ENCODE measurements at places on chromosomes 5 and 9. TPM values are rescaled to one million over a fixed set of nuclear protein-coding genes. Genes with fewer than 3 reads are reported as not detected.

UBE2QL1 gene
- total RNA-seq, result not detected

LCN12 gene
- 1.9 TPM for total RNA-seq

RLN2 gene
- 1.3 TPM for total RNA-seq

PRR16 gene
- total RNA-seq, result 0.95 TPM

MEIKIN gene
- not detected for total RNA-seq

DNA sequence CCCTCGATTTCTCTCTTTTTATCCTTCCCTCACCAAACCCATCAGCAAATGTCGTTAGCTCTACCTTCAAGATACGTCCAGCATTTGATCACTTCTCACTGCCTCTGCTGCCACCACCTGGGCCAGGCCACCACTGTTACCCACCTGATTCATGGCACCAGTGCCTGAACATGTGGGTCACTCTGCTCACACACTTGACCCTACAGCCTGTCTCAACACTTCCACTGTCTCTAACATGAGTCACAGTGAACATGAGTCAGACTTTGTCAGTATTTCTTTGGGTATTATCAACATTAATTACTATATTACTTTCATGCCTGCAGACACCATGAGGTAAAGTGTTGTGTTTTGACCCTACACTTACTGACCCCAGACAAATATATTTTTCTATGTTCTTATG, 19.6 kb downstream of the SLC24A2 start:
- H3K27ac ChIP-seq, result no peak overlapping the region
- H3K36me3 ChIP-seq, result no peaks in the 10 kb centered on the region
- no peak overlapping the region for H3K4me3 ChIP-seq
- no peaks in the 10 kb centered on the region for H3K27me3 ChIP-seq
- no peaks in the 10 kb centered on the region for H3K4me1 ChIP-seq

DNA sequence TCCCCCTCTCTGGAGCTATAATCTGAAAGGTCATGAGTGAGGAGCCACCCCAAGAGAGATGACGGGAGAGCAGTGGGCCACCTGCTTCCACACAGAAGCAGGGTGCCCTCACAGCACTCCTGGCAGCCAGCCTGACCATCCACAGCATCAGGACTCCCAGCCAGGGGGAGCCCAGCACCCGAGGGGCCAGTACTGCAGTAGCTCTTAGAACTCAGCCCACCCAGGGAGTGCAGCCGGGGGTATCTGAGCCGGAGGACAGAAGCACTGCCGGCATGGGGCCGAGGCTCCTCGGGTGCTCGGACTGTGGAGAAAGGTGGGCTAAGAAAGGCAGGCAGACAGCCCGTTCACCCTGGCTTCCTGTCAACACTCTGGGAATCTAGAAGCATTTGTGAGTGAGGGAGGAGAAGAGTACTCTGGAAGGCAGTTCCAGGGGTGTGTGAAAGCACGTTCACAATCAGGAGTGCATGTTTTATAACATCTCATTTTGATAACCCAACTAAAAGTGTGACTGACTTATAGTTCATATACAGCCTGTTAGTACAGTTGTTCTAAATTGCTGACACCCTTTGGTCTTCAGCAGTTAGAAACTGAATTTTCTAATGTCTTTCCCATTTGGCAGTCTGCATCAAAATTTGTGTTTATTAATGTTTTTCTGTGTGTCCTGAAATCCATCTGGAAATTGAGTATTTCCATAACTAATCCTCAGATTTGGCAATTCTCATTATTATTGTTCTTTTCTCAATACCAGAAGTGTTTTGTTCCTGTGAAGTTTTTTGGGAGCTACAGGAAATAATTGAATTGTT, 25.9 kb upstream of the ASPN start:
- H3K4me3 ChIP-seq, result no peak overlapping the region
- no peaks in the 10 kb centered on the region for H3K36me3 ChIP-seq
- peaks cover 6% of the 10 kb centered on the region for H3K4me1 ChIP-seq
- no peaks in the 10 kb centered on the region for H3K27me3 ChIP-seq

- peaks cover 15% of the 10 kb centered on the region for H3K4me1 ChIP-seq
- DNase-seq, result no peak
- H3K4me3 ChIP-seq, result no peak overlapping the region
- H3K27me3 ChIP-seq, result no peaks in the 10 kb centered on the region
- H3K27ac ChIP-seq, result no peak overlapping the region
Measured at GRCh38 chr5:109016300-109016699, 268.6 kb downstream of the FER start.

- no peak for DNase-seq
- no peak overlapping the region for H3K4me3 ChIP-seq
- no peaks in the 10 kb centered on the region for H3K4me1 ChIP-seq
- no peaks in the 10 kb centered on the region for H3K27me3 ChIP-seq
Measured at GRCh38 chr5:160799184-160799583, 52.8 kb downstream of the ATP10B start.

DNA sequence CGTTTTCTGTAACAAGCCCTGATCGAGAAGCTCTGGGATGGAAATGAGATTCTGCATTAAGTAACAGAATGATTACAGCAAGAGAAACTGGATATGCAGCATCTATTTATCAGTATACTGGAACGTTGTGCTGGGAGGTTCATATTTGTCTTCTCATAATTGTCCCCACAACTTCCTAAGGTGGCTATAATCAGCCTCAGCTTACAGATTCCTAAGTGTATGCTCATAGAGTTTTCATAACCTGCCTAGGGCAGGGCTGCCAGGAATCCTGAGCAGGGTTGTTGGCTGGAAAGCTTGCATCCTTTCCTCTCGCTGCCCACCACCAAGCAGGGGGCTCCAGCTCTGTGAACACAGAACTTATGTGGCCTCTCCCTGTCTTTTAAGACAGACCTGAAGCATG, 70.2 kb downstream of the FNBP1 start:
- H3K4me3 ChIP-seq, result no peak overlapping the region
- no peak for DNase-seq
- no peaks in the 10 kb centered on the region for H3K27me3 ChIP-seq
- H3K4me1 ChIP-seq, result peaks cover 19% of the 10 kb centered on the region

- H3K4me3 ChIP-seq, result no peak overlapping the region
- no peak overlapping the region for H3K27ac ChIP-seq
- no peaks in the 10 kb centered on the region for H3K27me3 ChIP-seq
Measured at GRCh38 chr5:31574772-31575171, 42.7 kb downstream of the C5orf22 start.

DNA sequence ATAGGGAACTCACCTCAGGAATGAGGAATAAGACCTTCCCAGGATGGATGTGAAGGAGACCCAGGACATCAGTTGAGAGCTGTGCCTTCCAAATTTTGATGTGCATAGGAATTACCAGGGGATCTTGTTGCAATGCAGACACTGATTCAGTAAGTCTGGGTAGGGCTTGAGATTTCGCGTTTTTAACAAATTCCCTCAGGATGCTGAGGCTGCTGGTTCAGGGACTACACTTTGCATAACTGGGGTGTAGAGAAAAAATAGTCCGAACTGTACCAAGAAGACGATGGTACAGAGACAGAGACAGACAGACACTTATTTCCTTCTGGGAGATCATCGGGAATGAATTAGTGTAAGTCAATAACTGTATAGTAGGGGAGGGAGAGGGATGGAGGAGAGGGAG, 82.3 kb upstream of the FREM1 start:
- no peaks in the 10 kb centered on the region for H3K36me3 ChIP-seq
- H3K27me3 ChIP-seq, result no peaks in the 10 kb centered on the region
- H3K4me3 ChIP-seq, result peak overlapping the region; percentile 65
- peaks cover 6% of the 10 kb centered on the region for H3K4me1 ChIP-seq
